Vagina (tissue), 2 donors: ENCODE measurements at places on chromosomes 2 and 18.

- no peaks in the 10 kb centered on the region for H3K27me3 ChIP-seq
- DNase-seq, result peak; percentile 81
- H3K27ac ChIP-seq, result no peak overlapping the region
Measured at GRCh38 chr2:11802782-11803191, 56.4 kb downstream of the LPIN1 start.

GRCh38 chr2:99708231-99708630, 218.4 kb upstream of the REV1 start:
- no peaks in the 10 kb centered on the region for H3K36me3 ChIP-seq

GRCh38 chr2:64268330-64269048, 124.3 kb upstream of the PELI1 start:
- H3K4me3 ChIP-seq, result no peak overlapping the region
- no peaks in the 10 kb centered on the region for H3K36me3 ChIP-seq
- no peaks in the 10 kb centered on the region for H3K27me3 ChIP-seq
- no peak overlapping the region for H3K27ac ChIP-seq
- peaks cover 34% of the 10 kb centered on the region for H3K4me1 ChIP-seq
- DNase-seq, result no peak

DNA sequence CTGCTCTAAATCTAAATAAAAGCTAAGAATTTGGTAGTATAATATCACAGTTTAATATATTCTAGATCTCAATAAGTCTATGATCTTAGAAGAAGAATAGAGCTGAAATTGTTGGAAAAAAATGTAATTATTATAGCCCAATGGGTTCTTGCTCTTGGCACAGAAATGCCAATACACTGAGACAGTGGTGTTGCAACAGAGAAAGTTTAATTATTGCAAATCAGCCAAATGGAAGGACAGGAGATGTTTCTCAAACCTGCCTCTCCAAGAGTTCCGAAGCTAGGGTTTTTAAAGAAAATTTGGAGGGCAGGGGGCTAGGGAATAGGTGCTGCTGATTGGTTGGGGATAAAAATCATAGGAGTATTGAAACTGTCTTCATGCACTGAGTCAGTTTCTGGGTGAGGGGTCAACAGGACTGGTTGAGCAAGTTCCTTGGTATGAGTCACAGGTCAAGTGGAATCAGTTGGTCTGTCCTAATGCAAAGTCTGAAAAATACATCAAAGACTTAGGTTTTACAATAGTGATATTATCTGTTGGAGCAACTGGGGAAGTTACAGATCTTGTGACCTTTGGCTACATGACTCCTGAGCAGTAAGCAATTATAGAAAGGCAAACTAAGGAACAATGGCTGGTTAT, 228.6 kb downstream of the CD226 start:
- H3K27ac ChIP-seq, result no peak overlapping the region
- no peak for DNase-seq
- no peaks in the 10 kb centered on the region for H3K36me3 ChIP-seq

- H3K4me1 ChIP-seq, result peaks cover 18% of the 10 kb centered on the region
- H3K27me3 ChIP-seq, result no peaks in the 10 kb centered on the region
- H3K4me3 ChIP-seq, result no peak overlapping the region
Measured at GRCh38 chr2:207505728-207506127, 24.0 kb upstream of the CREB1 start.

DNA sequence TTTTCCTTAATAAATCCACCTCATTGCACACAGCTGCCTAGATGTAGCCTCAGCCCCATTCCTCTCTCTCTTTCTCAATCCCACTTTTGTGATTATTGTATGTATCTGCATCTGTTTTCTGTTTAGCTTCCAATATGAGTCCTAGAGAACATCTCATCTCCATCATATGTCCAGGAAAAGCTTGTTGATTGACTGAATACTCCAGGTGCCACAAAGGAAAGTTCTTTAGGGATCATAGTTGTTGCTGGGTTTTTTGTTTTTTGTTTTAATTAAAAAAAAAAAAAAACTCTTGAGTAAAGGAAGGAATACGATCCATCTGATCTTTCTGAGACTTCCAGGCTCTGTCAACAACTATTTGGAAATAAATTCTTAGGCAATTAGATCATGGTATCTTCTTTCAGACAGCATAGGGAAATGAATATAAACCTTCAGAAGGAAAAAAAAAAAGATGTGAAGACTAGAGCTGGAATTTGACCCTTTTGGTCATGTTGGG, 42.5 kb downstream of the KIAA2012 start:
- peaks cover 5% of the 10 kb centered on the region for H3K4me1 ChIP-seq
- no peaks in the 10 kb centered on the region for H3K36me3 ChIP-seq
- no peak for DNase-seq
- H3K4me3 ChIP-seq, result no peak overlapping the region

DNA sequence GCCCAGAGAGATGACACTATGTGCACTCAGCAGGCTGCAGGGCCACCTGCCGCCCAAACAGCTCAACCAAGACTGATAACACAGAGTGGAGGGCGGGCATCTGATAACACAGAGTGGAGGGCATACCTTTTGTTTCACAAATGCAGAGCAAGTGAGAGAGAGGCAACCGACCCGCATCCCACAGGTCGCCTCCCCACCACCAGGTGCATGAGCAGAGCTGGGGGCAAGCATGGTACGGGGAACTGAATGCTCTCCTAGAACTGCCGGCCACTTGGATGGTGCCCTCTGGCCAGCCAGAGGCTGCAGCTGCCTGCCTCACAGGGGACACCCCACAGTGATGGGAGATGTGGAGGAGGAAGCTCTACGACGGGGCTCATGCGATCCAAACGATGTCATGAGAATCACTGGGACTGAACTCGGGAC, 49.5 kb downstream of the ANO7 start:
- peaks cover 93% of the 10 kb centered on the region for H3K36me3 ChIP-seq
- no peak overlapping the region for H3K27ac ChIP-seq
- H3K4me1 ChIP-seq, result no peaks in the 10 kb centered on the region
- DNase-seq, result no peak
- H3K4me3 ChIP-seq, result no peak overlapping the region

DNA sequence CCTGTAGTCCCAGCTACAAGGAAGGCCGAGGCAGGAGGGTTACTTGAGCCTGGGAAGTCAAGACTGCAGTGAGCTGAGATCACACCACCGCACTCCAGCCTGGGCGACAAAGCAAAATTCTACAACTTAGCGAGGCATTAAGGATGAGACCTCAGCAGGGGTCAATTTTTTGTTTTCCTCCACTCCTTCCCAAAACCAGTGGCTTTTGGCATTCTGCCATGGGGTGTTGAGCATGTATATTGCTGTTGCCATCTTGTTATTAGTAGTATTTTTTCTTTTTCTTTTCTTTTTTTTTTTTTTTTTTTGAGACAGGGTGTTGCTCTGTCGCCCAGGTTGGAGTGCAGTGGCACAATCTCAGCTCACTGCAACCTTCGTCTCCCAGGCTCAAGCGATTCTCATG, 8.9 kb upstream of the GIGYF2 start:
- H3K4me1 ChIP-seq, result no peaks in the 10 kb centered on the region
- no peaks in the 10 kb centered on the region for H3K36me3 ChIP-seq
- no peak overlapping the region for H3K4me3 ChIP-seq
- no peak for DNase-seq
- no peaks in the 10 kb centered on the region for H3K27me3 ChIP-seq
